Activated T-cell treated with anti-CD3 and anti-CD28 coated beads, Interleukin-2, amount 50 U/mL, for 24 hours (primary cell): ENCODE measurements at places on chromosomes 3 and 15.

DNA sequence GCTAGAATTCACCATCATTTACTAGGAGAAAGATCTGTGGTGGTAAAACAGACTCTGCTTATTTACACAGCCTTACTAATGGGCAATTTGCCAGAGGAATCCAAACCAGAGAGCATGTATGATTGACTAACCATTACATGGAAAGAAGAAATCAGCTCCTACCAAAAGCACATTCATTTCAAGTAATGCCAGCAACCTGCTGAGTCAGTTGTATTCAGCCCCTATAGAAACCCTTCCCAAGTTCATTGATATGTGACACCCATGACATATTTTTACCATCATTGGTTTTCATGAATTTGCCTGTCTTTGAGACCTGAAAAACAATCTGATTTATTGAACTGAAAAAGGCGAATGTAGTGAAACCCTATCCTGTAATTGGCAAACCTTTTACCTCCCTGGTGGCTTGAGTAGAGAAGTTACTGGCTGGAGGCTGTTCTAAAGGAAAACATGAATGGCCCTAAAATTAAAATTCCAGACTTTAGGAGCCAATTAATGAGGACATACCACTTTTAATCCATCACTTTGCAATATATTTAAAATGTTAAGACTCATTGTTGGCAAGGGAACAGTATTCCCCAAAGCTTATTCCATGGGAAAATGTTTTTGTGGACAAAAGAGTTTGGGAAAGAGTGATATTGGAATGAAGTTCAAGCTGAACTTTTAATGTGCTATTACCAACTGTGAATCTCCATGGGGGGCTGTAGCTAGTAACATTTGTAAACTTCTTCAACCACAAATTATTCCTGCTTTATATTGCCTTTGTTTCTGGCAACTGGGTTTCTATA lies 542.9 kb downstream of the FHIT start:
- DNase-seq = no peak

DNA sequence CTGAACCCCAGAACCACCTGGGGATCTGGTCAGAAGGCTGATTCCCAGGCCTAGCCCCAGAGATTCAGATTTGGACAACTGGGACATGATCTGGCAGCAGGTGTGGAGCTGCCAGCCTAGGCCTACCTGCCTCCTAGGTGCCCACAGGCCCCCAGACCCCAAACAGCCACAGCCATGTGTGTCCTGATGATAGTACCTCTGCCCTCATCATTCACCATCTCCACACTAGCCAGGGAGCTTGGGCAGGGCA lies 34.7 kb downstream of the HMCES start:
- no peak for DNase-seq

GRCh38 chr3:81799403-81799802 lies 38.0 kb upstream of the GBE1 start:
- no peak for DNase-seq

- peak; percentile 47 for DNase-seq
These were observed 31.8 kb upstream of the RASA2 start for GRCh38 chr3:141454906-141455602.

- no peak for DNase-seq
These were observed 283.8 kb downstream of the ZPLD1 start for GRCh38 chr3:102718651-102719050.

- no peak for DNase-seq
These were observed 111.2 kb upstream of the MCTP2 start for GRCh38 chr15:94119923-94120775.

DNA sequence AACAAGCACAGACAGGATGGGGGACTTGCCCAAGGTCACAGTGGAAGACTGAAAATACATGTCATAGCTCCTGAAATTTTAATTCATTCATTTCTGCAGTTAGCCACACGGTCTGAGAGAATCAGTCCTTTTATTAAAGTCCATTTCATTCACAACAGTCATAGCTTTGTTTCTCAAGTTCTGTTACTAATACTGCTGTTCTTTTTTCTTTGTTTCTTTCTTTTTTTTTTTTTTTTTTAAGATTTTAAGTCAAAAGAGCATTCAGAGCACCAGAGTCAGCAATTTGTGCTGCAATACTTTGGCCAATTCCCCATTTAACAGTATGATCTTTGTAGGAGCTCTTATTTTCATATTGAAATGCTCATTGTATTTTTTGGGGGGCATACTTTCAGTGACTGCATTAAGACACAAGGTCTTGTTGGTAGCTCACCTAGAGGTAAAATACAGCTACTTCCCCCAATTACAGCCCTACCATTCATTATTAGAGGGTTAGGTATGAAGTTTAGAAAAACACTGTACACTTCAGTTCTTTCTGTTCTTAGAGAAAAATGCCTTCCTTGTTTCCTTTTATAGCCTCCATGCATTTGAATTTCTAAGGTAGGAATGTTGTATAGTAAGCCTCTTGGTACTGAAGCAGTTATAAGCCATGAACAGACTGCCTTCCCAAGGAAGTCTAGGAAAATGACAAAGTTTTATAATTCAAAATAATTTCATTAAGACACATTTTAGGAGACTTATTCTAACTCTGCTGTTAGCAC lies 9.6 kb downstream of the GALK2 start:
- no peak for DNase-seq

- no peak for DNase-seq
These were observed 385.6 kb downstream of the CACNA2D3 start for GRCh38 chr3:54507876-54508460.

DNA sequence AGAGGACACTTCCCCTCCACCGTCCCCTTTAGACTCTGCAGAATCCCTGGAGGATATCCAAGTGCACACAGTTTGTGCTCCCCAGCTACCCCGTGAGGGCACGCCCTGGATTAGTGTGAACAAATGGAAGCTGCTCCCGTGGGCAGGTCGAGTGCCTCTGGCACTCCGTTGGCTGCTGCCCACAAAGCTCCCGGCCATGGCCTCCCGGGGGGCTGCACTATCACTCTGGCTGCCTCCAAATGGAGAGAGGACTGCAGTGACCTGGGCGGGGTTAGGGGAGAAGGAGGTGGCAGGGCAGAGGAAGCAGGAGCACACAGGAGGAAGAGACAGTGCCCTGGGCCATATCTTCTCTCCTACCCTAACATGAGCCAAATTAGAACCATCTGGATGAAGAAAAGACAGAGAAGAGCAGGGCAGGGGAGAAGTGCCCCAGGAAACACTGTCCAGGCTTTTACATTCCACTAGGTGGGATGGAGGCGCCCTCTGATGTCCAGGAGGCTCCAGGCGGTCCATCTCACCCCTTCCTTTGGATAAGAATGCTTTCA lies 29.4 kb upstream of the ACAD9 start:
- no peak for DNase-seq

GRCh38 chr3:188310270-188310710 lies 156.3 kb downstream of the LPP start:
- no peak for DNase-seq

DNA sequence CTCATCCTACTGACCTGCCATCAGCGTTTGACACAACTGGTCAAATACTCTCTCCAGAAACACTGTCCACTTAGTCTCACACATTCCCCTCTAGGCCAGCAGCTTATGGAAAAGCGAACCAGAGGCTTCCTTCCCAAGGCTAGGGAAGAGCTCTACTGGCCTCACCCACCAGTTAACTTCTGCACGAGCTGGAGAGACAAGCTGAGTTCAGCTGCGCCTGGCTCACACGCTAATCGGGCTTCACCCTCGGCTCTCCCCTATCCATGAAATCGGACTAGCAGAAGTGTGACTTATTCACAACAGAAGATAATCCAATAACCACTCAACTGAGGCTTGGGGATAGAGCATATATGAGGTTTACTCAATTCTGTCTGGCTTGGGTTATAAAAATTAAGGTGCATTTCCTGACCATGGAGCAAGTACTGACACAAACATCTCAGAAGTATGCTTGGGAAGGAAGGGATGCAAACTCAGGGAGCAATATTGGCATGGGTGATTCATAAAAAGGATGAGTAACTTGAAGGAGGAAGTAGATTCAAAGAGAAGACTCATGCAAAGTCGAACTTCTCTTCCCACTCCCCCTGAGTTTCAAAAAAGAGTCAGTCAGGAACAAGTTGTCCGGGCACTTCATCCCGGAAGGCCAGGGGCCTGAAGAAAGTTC lies 73.1 kb downstream of the XXYLT1 start:
- no peak for DNase-seq

DNA sequence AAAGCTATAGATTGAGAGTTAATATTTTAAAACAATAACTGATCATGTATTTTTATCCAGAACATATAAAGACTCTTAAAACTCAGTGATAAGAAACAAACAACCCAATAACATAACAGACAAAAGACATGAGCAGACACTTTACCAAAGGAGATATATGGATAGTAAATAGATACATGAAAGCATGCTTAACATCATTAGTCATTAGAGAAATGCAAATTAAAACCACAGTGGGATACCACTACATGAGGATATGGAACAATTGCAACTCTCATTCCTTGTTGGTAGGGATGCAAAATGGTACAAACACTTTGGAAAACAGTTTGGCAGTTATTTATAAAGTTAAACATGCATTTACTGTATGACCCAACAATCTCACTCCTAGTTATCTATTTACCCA lies 95.0 kb downstream of the IQCH start:
- no peak for DNase-seq

- no peak for DNase-seq
These were observed 62.2 kb upstream of the CTSH start for GRCh38 chr15:79007066-79007465.

DNA sequence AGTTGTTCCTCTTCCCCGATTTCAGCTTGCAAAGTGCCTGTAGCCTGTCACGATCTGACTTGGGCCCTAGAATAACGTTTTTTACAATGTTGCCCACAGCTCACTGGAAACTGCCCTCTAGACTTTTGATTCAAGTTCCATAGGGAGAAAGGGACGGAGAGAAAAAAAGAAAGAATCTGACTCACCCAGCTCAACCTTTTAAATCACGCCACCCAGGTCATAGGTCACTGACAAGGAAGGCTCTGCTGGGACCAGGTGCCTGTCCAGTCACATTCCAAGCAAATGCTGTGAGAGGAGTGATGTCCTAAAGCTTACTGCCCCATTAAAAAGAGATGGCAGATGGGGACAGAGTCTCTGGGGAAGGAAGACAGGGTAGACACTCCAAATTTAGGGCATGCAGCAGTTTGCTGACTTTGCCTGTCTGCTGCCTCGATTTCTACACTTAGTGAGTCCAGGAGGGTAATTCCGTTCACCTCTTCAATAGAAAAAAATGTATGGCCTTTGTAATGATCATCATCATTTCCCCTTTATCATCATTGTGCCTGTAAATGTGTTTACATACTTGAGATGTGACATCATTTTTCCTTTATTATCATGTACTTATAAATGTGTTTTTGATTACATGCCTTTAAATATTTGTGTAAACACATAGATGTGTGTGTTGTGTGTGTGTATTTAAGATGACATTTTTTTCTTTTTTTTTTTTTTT lies 8.4 kb upstream of the MYO1E start:
- no peak for DNase-seq

- no peak for DNase-seq
These were observed 5.8 kb downstream of the TRA2B start for GRCh38 chr3:185931777-185932612.

DNA sequence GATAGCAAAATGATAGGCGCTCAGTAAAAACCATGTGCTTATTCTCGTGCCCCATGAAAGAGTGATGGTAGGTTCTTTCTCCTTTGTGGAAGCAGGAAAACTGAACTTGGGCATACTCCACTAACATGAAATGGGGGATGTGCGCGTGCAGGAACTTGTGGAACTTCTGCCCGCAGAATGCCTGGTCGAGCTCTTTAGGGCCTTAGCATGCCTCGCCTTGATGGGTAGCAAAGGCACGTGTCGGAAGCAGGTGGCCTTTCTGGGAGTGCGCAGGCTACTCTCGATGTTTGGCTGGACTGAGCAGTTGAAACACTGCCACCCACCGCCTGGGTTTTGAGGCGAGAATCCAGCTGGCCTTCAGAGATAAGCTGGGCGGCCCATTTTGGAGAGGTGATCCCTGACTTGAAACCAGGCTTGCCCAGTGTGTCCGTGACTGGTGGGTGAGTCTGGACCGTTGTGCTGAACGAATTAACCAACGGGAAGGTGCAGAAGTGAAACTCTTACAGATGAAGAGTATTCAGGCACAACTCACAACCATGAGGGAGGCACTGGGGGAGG lies 842 bp downstream of the PCCB start:
- DNase-seq = peak; percentile 61

DNA sequence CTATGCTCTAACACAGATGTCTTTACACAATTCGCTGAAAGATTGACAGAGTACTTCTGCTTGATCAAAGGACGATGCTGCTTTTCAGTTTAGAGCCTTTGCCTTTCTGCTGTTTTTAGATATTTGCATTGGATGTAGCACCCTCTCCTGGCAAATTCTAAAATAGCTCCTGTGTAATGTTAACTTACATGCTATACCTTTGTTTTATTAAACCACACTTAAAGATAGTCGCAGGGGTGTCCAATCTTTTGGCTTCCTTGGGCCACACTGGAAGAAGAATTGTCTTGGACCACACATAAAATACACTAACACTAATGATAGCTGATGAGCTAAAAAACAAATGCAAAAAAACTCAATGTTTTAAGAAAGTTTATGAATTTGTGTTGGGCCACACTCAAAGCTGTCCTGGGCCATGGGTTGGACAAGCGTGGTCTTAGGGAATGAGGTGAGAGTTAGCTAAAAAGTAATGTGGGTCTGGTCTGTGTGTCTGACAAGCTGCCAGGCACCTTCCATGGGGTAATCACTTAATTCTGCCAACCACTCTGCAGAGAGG lies 62.9 kb downstream of the ATG7 start:
- DNase-seq = no peak

DNA sequence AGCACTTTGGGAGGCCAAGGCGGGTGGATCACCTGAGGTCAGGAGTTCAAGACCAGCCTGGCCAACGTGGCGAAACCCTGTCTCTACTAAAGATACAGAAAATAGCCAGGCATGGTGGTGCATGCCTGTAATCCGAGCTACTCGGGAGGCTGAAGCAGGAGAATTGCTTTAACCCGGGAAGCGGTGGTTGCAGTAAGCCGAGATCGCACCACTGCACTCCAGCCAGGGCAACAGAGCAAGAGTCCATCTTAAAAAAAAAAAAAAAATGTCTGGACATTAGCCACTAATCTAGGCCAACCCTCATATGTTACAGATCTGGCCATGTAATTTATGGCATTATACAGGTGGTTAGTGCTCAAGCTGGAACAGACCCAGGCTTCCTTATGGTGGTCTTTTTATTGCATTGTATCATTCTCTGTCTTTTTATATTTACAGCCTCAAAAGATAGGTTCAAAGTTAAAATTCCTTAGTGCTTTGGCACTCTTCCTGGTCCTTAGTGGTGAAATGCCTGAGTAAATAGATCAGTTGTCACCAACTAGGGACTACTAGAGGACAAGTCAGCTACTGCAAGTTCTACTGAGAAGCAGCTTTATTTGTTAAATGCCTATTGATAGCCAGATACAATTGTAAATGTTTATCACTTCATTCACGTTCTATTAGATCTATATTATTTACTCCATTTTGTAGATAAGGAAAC lies 16.0 kb downstream of the STARD9 start:
- DNase-seq = no peak

DNA sequence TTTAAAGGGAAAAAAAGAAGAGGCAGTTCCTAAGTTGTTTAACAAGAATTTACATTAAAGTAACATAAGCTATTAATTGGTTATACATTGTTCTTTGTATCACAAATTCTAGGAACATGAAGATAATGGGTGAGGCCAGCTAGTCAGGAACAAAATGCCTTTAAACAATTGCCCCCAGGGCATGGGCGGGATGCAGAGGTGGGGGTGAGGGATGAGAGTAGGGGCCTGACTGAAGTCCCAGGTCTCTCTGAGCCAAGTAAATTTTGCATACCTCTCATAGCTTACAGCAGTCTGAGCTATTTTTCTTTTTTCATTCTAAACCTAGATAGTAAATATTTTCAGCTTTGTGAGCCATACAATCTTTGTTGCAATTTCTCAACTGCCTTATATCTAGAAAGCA lies 77.8 kb upstream of the RNU6-1 start:
- DNase-seq = no peak

- DNase-seq = no peak
These were observed 45.0 kb downstream of the GPR176 start for GRCh38 chr15:39874890-39875549.
